ENCODE measurements at places on chromosomes 1 and 21.

GRCh38 chr1:114353262-114353661, 157.7 kb downstream of the TRIM33 start:
- DNase-seq, result no peak

- DNase-seq, result no peak
Measured at GRCh38 chr21:32087447-32087846, 191.4 kb downstream of the MIS18A start.

- DNase-seq, result no peak
Measured at GRCh38 chr21:14942801-14943490, 121.9 kb downstream of the NRIP1 start.

DNA sequence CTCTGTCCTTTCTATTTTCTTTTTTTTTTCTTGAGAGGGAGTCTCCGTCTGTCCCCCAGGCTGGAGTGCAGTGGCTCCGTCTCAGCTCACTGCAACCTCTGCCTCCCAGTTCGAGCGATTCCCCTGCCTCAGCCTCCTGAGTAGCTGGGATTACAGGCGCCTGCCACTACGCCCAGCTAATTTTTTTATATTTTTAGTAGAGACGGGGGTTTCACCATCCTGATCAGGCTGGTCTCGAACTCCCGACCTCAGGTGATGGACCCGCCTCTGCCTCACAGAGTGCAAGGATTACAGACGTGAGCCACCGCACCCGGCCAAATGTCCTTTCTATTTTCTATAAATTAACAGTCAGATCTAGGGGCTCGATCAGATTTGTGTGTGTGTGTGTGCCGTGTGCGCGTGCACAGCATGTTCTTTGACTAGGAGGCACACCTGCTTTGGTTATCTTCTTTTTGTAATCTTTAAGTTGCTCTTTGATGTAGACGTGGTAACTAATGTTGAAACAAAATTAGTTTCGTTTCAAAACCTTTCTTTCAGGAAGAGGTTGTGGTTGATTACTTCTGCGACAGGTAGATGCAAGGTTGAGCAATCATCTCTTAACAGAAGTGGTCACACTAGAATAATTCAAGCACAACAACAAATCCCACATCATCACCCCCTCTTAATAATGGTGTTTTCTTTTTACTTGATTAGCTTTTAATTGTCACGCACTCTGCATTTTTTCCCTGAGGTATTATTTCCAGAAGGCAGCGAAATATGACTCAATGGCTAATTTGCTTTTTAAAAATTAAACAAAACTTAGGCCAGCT, 779 bp upstream of the DEGS1 start:
- no peak for DNase-seq

All from RWPE2 (cell line).